ENCODE measurements at places on chromosomes 7 and 10.
A peak's percentile ranks its signal among the peaks of the same experiment; 100 is the strongest.

GRCh38 chr7:120926943-120927346 lies 23.6 kb upstream of the ING3 start:
- no peak for DNase-seq

DNA sequence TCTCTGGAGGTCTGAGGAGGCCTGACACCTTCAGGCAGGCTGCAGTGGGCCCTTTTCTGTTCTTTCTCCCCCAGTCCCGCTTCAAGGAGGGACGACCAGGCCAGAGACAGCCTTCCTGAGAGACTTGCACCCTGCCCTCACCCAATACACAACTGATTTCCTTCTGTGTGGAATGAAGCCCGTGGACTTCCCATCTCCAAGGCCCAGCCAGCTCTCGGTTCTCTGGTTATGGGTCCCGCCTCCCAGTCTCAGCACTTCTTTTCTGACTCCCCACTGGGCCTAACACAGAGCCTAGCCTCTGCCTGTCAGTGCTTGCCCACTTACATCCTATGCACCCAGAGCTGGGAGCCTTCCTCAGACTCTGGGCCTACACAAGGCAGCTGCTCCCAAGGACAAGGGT lies 24.1 kb upstream of the ADCYAP1R1 start:
- no peak for DNase-seq

GRCh38 chr7:44484482-44485313 lies 5.8 kb downstream of the NUDCD3 start:
- no peak for DNase-seq

DNA sequence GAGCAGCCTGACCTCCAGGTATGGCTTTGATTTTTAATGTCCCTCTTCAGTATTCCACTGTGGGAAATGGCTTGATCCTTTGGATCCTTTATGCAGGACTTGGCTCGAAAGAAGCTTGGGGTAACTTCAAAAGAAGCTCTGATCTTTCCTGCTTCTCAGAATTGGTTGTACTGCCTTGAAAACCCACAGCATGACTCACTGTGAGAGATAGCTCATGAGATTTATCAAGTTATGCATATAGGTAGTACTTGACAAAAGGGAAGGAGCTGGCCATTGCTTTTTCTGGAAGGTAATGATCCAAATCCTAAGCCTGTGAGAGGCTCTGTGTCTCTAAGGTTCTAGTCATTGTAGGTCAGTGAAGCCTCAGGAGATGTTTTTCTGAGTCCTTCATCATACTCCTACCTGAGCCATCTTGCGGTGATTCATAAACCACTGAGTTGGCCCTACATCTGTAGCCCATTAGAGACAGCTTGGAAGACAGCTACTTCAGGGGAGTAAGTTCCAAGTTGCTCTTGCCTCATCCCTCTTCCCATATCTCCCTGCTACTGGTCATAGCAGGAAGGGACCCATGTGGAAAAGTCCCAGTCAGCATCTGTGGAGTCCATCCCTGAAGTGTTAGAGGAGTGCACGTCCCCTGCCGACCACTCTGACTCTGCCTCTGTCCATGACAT lies 36.7 kb upstream of the NFKB2 start:
- DNase-seq: no peak

DNA sequence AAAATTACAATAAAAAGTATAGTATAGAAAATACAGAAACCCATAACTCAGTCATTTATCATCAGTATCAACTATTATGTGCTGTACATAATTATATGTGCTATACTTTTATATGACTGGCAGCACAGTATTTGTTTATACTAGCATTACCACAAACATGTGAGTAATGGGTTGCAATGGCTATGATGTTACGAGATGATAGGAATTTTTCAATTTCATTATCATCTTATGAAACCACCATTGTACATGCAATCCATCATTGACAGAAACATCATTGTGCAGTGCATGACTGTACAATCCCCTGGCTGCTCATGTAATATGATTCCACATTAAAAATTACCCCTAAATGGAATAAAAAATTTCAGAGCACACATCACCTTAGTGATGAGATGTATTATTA lies 55.7 kb upstream of the TMEM229A start:
- DNase-seq: no peak

- DNase-seq: peak; percentile 49
Measured at GRCh38 chr10:24952707-24953645, 570 bp upstream of the PRTFDC1 start.

GRCh38 chr7:140883378-140883777 lies 41.4 kb downstream of the BRAF start:
- DNase-seq: no peak

DNA sequence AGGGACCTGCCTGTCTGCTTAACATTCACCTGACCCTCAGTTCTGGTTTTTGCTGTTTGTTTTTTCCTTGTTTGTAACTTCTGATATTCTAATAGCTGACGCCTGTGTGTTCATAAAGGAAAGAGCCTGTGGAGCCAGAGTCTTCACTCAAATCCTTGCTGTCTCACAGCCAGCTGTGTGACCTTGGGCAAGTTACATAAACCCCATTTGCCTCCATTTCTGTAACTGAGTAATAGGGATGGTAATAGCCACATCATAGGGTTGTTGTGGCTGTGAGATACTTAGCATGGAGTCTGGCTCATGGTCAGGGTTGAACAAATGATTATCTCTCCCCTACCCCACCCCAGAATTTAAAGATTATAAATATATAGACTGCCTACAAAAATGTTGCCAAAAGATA lies 27.0 kb downstream of the WBP1L start:
- DNase-seq: no peak

GRCh38 chr7:154646126-154647013 lies 356.6 kb downstream of the PAXIP1 start:
- DNase-seq: no peak

DNA sequence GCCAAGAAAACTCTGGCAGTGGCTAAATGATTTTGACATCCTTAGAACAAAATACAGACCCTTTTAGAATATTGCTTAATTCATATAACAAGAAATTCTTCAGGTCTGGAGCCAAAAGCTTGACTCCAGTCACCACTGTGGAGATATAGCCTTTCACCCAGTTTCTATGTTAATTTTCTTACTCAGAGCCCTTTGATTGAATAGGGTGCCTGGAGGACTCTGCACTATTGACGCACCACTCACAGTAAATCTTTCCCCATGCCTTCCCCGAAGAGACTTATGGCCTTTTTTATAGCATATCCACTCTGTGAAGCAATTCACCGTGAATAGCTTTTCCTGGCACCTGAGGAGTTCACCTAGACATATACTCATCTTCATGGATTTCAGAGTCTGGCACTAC lies 613.8 kb downstream of the ZWINT start:
- no peak for DNase-seq

- peak; percentile 16 for DNase-seq
Measured at GRCh38 chr7:103065667-103066066, 8.9 kb downstream of the FBXL13 start.

DNA sequence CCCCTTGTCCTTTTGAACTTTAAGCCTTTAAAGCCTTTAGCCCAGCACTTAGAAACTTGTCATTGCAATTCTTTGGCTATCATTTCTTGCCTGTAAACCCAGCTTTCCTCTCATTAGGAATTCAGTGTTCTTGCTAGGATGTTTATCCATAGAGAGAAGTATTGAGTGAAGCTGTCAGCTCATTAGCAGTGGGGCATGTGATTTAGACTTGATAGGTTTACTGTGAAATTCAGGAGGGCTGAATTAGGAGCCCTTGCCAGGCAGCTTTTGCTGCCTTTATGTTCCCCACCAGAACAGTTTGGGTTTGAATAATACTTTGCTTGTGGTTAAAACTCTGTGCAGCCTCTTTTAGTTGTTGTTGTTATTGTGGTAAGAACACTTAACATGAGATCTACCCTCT lies 39.5 kb downstream of the LHFPL3 start:
- DNase-seq: no peak

DNA sequence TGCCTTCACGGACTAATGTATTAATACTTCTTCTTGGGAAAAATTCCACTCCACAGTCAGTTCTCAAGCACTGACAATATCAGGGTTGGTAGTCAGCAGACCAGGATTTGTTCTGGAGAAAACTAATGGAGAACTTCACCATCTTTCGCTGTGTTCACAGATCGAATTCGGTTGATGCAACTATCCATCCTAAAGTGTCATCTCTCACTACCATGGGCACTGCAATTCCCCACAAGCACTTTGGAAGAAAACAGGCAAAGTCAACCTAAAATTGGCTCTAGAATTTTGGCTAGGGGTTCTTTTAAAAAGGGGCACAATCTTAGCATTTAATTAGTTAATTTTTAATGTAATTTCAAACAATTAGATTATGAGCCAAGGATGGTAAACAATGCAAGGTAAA lies 164.4 kb downstream of the HGF start:
- no peak for DNase-seq

DNA sequence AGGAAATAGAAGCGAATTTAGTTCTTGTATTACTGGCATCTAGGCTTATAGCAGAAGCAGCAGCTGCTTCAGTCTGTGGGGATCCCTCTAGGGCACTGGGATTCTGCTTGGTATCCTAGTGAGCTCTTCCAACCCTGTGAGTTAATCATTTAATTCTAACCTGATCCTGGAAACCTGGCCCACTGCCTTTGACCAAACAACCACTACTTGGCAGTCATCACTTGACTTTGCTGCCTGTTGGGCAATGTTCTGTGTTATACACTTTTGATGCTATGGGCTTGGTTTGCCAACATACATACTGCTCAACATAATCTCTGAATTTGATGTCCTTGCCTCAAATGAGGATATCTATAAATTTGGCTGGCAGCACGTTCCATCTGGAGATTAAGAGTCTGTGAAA lies 813.4 kb downstream of the ANKRD7 start:
- no peak for DNase-seq

GRCh38 chr10:131688304-131688703 lies 212.5 kb upstream of the PPP2R2D start:
- DNase-seq: no peak

GRCh38 chr10:131514454-131514853 lies 202.9 kb upstream of the TCERG1L start:
- DNase-seq: no peak

DNA sequence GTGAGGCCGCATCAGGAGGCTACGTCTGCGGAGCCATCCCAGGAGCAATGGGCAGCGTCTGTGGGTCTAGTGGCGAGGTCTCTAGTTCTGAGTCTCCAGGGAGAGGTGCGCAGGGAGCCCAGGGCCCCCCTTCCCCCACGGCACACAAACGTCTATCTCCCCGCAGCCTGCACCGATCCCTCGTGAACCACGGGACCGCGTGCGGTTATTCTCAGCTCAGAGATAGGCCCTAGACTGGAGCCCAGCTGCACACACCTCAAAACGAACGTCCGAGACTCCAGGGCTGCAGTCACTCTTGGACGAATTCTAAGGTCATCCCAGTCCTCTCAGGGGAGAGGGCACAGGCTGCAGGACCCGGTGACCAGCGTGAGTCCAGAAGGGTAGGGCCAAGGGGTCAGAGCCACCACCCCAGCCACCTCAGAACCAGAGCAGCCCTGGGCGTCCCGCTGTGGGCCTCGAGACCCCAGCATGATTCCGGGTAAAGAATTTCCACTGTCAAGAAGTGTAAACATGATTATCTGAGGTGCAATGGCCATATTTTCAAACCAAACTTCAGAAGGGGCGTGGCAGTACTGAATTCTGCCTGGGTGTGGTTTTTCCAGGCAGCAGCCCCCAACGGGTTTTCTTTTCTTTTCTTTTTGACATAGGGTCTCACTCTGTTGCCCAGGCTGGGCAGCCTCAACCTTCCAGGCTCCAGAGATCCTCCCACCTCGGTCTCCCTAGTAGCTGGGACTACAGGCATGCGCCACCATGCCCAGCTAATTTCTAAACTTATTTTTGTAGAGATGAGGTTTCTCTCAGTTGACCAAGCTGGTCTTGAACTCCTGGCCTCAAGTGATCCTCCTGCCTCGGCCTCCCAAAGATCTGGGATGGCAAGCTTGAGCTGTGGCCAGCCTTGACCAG lies 57.5 kb downstream of the PWWP2B start:
- DNase-seq: no peak

DNA sequence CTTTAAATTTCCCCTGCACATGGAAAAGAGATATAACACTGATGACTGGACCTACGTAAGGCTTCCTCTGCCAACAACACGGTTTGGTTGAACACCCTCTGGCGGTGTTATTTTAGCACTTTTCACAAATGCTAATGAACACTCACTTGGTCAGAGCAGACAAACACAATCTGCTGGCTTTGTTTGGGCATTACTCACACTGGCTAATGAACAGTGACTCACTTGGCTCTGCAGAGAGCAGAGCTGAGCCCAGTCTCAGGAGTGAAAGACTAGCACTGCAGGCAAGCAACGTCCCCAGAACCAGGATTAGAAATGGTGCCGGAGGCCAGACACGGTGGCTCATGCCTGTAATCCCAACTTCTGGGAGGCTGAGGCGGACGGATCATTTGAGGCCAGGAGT lies 430.8 kb downstream of the PLXNA4 start:
- DNase-seq: no peak

- no peak for DNase-seq
Measured at GRCh38 chr7:22317632-22318031, 39.3 kb downstream of the RAPGEF5 start.

DNA sequence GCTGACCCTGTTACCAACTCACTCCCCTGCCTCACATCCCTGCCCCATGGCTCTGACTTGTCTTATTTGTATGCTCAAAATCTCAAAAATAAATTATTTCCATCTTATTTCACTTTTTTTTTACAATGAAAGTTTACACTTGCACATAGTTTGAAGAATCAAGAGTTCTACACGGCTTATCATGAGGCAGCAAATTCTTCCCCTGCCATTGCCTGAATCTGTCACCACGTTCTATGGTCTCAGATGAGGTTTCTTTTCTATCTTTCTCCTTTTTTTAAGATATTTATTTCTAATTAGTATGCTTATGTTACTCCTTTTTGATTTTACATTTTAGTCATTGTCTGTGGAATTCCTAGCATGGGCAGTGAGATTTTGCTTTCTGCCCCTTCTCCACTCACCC lies 28.4 kb downstream of the ARHGAP22 start:
- DNase-seq: no peak

DNA sequence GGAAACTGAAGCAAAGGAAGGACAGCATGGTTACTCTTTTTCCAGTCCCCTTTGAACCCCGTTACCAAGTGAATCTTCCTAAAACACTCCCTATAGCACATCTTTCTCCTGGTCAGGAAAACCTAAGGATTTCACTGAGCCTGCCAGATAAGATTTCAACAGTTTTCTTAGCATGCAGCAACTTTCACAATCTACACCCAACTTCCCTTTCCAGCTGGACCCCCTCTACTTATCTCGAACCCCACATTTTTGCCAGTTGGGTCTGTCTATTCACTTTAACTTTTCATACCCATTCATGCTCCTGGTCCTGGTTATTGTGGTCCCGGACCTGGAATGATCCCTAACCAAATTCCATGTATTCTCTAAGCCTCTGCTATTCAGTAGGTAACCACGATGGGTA lies 14.9 kb upstream of the CPVL start:
- no peak for DNase-seq
